AG20443 (cell line): ENCODE measurements at places on chromosomes 13 and 19.

GRCh38 chr13:21124852-21125251 is 51.5 kb downstream of the SKA3 start:
- DNase-seq, result peak; percentile 26

GRCh38 chr19:53864308-53864836 is 3.3 kb upstream of the MYADM start:
- no peak for DNase-seq

- no peak for DNase-seq
These were observed 683.4 kb downstream of the PCDH9 start for GRCh38 chr13:66546534-66547379.

DNA sequence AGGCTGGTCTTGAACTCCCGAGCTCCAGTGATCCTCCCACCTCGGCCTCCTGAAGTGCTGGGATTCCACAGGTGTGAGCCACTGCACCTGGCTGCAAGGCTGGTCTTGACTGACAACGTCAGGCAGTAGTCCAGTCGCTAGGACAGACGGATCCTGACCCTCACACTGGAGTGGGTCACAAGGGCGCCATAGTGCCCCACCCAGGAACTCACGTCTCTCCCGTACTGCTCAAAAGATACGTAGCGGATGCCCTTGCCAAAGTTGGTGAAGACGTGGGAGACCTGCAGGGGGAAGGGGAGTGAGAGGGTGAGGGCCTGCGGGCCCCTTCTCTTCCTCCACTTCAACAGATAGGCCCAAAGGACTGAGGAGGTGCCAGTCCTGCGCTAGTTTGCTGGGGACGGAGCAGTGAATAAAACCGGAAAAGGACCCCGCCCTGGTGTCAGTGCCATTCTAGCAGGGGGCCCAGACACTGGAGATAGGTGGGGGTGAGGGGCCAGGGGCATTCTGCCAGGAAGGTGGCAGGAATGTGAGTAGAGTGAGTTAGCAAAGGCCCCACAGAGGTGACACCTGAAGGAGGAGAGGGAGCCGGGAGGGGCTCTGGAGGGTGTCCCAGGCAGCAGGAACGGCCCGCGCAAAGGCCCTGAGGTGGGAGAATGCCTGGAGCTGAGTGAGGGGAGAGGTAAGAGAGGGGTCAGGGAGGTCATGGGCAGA is 11.9 kb downstream of the MRPS12 start:
- no peak for DNase-seq

- peak; percentile 51 for DNase-seq
These were observed 2.2 kb upstream of the PLEKHG2 start for GRCh38 chr19:39410017-39410830.

GRCh38 chr19:6047741-6048251 is 62.5 kb downstream of the RFX2 start:
- peak; percentile 55 for DNase-seq

DNA sequence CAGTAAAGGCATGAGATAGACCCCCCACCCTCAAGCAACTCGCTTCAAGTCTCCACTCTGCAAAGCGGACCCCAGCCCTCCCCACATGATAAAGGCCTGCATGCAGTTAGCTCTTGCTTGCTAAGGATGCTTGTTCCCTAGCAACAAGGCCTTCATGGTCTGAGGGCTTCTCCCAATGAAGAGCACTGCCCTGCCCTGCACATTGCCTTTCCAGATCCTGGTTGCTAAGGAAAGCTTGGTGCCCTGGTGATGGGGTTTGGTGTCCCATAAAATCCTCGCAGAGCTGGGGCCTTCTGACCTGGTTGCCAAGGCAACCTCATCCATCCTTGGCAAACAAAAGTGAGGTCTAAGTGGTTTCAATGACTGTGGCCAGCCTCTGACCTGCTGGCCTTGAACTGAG is 6.0 kb downstream of the DBP start:
- no peak for DNase-seq

GRCh38 chr19:35929876-35930275 is 6.3 kb upstream of the LRFN3 start:
- DNase-seq, result no peak

GRCh38 chr19:40605216-40605971 is 4.2 kb downstream of the LTBP4 start:
- DNase-seq, result peak; percentile 60

DNA sequence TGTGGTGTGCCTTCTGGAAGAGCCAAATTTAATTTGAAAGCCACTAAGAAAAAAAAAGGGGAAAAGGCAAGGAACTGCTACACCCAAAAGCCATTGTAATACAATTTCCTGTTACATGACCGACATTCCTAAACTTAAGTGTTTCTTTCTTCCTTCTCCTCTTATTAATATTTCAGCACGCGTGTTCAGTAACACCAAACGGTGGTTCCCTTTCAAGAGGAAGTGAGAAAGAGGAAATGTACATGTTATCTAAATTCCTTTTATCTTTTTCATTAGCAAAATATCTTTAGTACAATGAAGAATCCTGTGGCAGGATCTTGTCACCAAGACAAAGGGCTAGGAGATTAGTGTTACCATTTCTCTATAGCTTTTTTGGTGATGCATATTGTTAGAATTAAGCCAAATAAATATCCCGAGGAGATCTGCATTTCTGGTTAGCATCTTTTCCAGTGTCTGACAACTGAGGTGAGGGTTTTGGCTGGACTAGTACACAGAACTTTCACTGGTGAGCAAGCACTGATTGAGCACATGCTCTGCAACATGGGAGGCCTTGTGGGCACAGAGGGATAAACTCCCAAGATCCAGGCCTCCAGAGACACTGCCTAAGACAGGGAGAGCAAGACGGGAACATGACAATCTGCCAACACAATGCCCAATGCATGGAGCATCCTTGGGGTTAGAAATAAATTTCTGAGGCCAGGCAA is 22.1 kb downstream of the LATS2 start:
- no peak for DNase-seq

- DNase-seq, result no peak
These were observed 40.5 kb upstream of the GAS6 start for GRCh38 chr13:113904411-113904810.

DNA sequence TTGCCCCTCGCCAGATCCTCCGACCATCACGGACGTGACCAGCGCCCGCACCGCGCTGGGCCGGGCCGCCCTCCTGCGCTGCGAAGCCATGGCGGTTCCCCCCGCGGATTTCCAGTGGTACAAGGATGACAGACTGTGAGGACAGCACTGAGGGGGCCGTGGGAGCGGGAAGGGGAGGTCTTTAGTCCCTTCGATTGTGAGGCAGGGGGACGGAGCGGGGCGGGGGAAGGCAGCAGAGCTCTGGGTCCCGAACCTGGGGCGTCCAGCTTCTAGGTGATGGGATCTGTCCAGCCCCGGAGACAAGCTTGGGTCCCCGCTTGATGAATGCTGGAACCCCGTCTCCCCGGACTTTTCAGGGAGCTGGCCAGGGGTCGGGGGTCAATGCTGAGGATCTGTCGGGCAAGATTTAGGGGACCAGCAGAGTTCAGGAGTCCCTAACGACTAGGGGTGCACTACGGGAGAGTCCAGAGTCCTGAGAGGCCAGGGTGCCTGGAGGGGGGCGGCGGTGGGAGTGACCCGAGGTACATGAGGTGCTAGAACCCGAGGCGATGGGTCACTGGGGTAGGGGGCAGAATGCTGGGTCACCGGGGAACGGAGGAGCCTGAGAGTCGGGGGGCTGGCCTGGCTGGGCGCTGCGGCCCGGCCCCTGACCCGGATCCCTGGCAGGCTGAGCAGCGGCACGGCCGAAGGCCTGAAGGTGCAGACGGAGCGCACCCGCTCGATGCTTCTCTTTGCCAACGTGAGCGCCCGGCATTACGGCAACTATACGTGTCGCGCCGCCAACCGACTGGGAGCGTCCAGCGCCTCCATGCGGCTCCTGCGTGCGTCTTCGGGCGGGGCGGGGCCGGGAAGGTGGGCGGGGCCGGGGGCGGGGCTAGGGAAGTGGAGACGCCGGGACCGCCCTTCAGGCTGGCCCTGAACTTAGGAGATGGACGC is 14.6 kb downstream of the VSIG10L start:
- DNase-seq, result peak; percentile 88

DNA sequence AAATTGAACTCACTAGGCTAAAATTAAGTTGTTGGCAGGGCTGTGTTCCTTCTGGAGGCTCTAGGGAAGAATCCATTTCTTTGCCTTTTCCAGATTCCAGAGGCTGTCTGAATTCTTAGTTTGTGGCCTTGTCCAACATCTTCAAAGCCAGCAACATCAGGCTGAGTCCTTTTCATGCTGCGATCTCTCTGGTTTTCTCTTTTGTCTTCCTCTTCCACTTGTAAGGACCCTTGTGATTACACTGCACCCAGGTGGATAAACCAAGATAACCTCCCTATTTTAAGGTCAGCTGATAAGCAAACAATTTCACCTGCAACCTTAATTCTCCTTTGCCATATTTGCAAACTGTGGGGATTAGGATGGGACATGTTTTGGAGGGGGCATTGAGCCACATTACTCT is 11.5 kb downstream of the UTP14C start:
- no peak for DNase-seq

- no peak for DNase-seq
These were observed 29.4 kb upstream of the GTF3A start for GRCh38 chr13:27395007-27395510.

DNA sequence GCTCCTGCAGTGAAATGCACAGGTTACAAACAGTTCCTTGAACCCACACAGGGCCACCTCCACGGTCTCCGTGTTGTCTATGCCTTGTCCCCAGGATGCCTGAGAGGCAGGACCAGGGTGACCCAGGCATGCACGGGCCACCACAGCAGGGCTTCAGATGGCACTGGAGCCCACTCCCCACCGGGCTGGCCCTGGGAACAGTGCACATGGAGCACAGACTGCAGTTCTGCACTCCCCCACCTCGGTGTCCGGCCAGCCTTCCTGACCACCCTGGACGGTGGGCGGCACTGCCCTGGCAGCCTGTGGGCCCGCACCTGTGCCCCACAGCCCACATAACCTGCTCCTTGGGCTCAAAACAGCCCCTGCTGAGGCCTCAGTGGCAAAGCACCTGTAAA is 14.3 kb upstream of the SLC35E1 start:
- DNase-seq, result no peak

GRCh38 chr19:12117201-12117970 is 22.8 kb downstream of the ZNF20 start:
- DNase-seq, result no peak

DNA sequence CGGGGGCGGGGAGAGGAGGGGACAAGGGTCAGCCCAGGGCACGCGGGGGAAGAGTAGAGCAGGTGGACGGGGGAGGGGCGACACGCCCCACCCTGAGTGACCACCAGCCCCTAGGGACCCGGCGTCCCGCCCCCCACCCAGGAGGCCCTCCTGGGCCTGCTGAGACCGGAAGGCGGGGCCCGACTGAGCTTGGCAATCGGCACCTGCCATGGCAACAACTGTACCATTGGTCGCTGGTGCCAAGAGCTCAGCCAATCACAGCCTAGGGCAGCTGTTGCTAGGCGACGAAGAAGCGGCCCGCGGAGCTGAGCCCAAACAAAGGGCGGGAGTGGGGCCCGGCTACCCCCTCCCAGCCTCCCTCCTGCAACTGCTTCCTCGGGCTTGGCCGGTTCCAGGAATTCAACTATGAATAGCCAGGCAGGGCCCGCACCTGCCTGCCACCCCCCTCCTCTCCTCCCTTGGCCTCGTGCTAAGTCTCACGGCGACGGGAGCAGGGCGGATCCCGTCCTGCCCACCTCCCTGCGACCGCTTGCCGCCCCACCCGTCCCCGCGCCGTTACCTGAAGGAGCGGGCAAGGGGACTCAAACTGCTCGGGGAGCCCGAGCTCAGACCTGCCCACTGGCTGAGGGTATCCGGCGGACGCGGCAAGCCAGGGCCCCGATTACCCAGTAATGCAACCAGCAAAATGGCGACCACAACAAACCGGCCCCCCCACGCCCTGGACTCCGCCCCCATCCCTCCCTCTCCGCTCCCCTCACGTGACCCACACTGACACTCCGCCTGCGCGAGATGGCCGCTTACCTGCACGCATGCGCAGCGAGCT is at the start of gene DYRK1B:
Gene DYRK1B, minus strand, starts transcription at position 699 of the 823 bp plus-strand sequence. CDS start 2,295 bp downstream, outside the sequence.
- DNase-seq, result peak; percentile 99

- DNase-seq, result no peak
These were observed 540.5 kb downstream of the PCDH9 start for GRCh38 chr13:66689628-66690027.

- no peak for DNase-seq
These were observed 5.8 kb downstream of the SSBP4 start for GRCh38 chr19:18424890-18425514.

DNA sequence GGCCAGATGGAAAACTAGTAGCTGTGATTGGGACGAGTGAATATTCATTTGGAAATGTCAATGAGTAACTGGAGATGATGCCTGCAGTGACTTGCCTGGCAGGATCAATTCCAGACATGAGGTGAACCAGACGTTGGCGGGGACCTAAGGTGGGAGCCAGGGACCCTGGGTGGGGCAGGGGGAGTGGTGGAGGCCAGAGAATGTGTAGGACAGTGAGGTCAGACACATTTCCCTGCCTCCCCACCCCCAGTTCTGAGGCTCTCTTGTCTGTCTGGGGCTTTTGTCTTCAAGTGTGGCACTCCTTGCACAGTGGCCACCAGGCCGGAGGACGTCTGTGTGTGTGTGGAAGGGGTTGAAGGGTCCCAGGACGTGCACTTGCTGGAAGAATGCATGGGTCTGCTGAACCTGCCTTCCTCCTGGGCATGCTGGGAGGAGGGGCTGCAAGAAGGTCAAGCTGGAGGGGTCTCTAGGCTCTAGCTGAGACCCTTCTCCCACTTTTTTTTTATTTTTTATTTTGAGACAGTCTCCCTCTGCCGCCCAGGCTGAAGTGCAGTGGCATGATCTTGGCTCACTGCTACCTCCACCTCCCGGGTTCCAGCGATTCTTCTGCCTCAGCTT is 51.6 kb downstream of the CHST8 start:
- DNase-seq, result no peak

DNA sequence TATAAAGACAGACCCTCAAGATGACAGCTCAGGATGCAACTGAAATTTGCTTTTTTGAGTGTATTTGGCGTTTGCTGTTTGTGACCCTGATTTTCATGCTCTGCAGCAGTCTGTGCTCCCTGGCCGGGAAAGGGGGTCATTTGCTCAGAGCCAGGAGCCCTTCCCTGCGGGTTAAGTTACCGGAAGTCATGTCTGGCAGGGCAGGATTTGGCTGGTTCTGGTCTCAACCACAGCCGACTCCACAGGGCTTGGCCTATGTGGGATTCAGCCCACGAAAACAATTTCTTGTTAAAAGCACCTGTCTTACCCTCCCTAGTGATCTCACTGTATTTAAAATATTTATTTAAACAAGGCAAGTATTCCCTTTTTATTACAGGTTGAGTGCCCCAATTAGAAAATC is 22.6 kb downstream of the MCF2L start:
- DNase-seq, result no peak
